AG04449 (cell line): ENCODE measurements at places on chromosomes 13 and 19.

DNA sequence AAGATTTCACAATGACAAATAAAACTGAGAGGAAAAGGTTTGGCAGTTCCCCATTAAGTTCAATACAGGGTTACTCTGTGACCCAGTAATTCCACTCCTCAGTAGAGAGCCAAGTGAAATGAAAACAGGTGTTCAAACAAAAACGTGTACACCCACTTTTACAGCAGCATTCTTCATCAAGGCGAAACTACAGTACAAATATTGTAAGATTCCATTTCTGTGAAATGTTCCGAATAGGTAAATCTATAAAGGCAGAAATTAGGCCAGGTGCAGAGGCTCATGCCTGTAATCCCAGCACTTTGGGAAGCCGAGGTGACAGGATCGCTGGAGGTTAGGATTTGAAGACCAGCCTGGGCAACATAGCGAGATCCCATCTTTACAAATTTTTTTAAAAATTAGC lies 8.9 kb upstream of the GDF15 start:
- DNase-seq, result no peak

GRCh38 chr13:71590654-71591148 lies 276.3 kb downstream of the DACH1 start:
- no peak for DNase-seq

DNA sequence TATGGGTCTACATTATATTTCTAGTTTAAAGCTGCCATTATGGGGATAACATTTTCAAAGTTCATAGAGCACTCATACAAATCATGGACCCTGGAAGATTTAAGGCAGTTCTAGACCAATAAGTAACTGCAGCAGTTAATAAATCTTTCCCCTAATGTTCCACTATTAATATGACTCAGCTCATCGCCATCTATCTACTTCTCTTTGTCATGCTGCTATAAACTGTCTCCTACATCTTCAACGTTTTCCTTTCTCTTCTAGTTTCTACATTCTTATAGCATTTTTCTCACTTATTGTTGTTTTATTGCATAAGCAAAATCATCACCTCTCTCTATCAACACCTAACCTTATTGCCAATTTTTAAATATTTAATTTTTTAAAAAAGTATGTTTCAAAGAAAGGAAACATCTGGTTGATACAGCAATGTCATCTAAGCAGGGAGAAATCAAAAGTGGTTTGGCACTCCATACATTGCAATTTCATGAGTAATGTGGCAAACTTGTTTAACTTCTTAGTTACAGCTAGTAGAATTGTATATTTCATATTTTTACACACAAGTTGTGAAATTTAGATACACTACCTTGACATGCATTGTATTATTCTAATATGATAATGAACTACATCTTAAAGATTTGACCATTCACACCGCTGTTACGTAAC lies 1500.4 kb upstream of the MIR17HG start:
- no peak for DNase-seq

- no peak for DNase-seq
Observed at GRCh38 chr13:66879988-66880387, 350.1 kb downstream of the PCDH9 start.

DNA sequence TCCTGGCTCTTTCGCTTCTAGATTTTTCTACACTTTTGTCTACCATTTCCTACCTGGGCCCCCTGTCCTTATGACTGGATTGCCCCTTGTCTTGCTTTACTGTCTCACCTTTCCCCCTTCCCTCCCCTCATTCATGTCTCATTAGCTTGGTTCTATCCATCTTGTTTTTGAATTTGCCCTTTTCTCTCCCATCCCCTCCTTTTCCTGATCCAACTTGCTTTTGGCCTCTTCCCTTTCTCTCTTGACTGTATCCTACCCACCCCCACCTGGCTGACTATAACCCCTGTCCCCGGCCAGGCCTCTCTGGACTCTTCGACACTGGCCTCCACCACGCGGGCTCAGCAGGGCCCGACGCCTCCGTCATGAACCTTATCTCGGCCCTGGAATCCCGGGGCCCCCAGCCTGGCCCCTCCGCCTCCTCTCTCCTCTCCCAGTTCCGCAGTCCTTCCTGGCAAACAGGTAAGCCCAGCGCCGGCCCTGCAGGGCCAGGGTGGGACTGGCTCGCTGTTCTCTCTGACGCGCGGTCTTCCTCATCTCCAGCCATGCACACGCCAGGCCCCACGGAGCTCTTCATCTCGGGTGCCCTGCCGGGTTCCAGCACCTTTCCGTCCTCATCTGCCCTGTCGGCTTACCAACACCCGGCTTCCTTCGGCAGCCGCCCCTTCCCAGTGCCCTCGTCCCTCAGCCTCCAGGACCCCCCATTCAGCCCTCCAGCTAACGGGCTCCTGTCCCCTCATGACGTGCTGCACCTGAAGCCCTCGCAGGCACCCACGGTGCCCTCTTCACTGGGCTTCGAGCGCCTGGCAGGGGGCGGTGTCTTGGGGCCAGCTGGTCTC lies 3.4 kb downstream of the PRR12 start:
- DNase-seq, result no peak

GRCh38 chr19:50599427-50599826 lies 31.2 kb upstream of the LRRC4B start:
- no peak for DNase-seq

DNA sequence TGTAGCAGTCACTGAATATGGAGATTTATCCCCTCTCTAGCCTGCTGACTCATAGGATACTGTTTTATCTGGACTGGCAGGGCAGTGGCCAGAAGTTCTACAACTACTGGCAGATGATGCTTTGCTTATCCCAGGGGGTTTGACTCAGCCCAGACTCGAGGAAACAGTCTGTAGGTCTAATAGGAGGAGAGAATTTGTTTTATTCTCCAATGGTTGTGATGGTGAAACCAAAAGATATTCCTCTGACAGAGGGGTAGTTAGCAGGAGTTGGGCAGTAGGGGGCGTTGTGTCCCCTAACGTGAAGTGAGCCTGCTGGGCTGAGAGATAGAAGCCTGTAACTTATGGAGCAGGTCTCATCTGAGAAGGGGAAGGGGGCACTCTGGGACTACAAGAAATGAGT lies 74.9 kb downstream of the WTIP start:
- no peak for DNase-seq

GRCh38 chr19:42529248-42529764 lies 1.0 kb upstream of the CEACAM1 start:
- DNase-seq, result no peak

DNA sequence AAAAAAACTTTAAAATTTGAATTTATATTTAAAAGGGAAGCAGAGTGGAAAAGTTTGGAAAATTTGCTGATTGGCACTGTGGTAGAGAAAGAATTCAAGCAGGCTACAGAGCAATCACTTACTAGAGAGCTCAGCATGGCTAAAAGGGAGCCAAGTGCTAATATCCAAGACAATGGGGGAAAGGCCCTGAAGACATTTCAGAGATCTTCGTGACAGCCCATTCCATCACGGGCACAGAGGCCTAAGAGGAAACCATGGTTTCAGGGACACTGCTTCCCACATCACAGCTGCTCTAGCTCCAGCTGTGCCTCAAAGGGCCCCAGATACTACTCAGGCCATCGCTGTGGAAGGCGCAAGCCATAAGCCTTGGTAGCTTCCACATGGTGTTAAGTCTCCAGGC lies 73.7 kb downstream of the SGCG start:
- DNase-seq, result no peak

DNA sequence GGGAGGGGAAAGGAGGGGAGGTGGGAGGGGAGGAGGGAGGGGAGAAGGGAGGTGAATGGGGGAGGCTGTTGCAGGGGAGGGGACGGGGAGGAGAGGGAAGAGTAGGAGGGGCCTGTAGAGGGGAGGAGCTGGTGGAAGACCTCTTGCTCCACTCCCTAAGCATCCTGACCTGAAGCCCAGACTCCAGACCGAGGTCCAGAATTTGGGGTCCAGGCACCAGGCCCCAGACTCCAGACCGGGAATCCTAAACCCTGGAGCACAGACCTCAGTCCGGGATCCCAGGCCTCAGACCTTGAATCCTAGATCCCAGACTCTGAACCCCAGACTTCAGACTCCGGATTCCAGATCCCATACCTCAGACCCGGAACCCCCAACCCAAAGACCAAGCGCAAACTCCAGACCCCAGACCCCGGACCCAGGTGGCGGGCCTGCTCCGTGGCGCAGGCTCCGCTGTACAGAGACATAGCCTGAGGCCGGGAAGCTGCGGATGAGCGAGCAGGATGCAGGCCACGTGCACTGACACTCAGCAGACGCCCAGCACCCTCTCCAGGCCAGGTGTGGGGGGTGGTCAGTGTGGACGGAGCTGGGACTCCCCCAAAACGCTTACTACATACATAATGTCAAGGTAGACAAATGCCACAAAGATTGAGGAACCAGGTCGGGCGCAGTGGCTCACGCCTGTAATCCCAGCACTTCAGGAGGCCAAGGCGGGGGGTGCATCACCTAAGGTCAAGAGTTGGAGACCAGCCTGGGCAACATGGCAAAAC lies 710 bp upstream of the BTBD2 start:
- peak; percentile 26 for DNase-seq

DNA sequence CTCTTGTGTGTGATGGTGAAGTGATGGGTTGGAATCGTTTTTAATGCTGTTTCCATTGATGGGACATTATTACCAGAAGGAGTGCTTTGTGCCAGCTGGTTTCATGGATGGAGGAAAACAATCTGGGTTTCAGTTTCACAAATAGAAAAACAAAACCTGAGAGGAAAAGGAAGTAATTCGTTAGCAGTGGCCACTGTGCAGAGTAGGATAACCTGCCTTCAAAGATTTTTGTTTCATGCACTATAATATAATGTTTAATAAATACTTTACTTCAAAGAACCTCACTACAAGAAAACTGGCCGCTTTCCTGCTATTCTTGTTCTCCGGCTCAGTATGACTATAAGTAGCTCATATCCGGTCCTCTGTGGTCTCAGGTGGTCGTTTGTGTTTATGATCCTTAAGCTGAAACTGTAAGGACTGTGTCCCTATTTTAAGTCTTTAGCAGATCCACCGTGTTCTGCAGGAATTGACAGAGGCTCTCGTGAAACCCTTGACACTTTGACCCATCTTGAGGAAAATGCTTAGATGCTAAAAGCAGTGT lies 104.7 kb downstream of the GGACT start:
- DNase-seq, result no peak

DNA sequence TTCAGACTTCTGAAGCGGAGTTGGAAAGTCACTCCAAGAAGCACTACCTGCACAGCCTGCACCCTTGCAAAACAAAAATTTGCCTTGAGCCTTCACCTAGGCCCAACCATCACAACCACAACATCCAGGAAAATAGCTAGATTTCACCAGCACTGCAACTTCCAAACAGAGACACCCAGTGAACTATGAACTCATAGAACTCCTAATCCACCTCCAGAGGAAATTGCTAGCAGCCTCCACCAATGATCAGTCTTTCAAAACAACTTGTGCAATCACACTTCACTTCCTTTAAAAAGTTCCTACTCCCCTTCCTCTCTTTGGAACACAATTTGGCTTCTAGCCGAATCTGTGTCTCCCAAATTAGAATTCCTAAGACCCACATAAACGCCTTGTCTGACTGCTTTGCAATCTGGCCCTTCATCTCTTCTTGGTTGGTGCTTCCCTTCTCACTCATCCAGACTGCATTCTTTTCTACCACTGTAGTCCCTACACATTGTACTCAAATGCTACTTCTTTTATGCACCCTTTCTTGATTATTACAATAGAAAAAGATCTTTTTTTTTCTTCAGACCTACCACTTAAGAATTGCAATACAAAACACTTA lies 489.2 kb upstream of the ARGLU1 start:
- no peak for DNase-seq

GRCh38 chr19:16164222-16164890 lies 9.0 kb downstream of the CIB3 start:
- no peak for DNase-seq

DNA sequence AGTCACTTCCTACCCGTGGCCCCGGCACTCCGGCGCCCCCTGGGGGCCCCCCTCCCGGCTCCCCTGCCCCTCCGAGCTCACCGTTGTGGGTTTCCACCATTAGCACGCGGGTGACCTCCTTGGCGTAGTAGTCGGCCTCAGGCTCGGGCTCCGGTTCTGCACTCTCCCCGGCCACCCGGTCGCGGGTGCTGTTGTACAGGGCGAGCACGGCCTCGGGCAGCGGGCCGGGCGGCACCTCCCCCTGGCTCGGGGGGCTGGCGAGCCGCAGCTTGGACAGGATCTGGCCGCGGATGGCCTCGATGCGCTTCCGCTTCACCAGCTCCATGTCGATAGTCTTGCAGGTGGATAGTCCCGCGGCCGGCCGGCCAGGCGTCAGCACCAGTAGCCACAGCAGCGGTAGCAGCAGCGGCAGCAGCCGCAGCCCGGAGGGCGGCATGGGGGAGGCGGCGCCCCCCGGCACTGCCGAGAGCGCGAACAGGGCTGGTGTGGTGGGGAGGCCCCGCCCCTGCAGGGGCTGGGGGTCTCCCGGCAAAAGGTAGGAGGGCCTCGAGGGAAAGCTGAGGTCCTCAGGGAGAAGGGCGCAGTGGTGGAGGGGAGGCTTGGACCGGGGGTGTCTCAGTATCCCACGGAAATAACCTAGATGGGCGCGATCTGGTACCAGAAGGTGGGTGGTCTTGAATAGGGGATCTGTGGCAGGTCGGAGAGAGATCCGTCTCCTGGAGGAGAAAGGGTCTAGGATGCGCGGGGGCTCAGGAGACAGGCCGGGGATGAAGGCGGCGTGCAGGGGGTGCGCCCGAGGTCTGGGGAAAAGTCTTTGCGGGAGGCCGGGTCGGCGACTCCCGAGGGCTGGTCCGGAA lies 885 bp downstream of the TGFB1 start:
- no peak for DNase-seq

DNA sequence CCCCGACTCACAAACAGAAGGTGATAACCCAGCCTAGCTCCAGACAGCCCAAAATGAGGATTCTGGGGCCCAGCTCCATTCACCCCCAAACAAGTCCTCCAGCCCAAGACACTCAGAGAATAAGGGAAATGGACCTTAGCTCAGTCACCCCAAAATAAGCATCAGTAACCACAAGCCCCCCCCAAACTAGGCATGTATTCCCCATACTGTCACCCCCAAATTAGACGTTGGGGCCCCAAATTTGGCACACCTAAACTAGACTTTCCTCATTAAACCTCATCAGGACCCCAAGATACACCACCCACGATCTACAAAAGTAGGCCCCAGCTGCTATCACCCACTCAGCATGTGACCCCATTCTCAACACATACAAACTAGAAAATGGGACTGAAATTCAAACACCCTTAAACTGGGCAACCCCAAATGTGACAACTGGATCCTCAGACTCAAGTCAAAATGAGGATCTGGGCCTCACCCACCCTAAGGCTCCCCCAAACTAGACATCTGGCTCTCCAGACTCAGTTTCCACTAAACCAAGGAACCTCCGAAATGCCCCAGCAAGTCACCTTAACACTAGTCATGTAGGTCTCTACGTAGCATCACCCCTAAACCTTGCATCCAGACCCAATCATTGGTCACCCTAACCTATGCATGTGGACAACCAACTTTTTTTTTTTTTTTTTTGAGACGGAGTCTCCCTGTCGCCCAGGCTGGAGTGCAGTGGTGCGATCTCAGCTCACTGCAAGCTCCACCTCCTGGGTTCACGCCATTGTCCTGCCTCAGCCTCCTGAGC lies 13.4 kb upstream of the ERFL start:
- DNase-seq, result no peak
